ENCODE measurements at places on chromosomes 11 and 22. TPM values are rescaled to one million over a fixed set of nuclear protein-coding genes. Genes with fewer than 3 reads are reported as not detected.

The ZNF280B gene
- total RNA-seq: 4.7 TPM

DNA sequence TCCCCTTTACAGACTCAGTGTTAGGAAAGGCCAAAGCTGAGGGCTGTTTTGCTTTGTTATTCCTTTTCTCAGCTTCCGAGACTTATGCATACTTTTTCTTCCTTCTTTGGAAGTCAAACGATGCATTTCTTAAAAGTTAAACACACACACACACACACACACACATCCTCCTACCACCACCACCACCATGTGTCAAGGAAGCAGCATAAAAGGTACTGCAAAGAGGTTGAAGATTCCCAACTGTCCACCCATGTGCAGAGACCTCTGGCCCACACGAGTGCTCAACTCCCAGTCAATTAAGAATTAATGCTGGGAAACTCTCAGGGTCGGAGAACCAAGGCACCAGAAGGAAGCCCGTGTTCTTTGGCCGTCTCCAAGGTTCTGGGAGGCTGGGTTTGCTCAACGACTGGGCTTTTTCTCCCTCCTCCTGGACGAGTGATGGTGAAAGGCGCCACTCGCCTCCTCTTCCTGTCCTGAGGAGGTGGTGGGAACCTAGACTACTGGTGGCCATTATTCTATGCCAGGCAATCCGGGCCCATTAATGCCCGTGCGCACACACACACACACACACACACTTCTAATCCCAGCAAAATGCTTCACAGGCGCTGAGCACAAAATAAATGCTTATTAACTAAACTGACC is 15.1 kb downstream of the MN1 start:
- DNase-seq: no peak
- peak overlapping the region; percentile 84 for H3K27ac ChIP-seq
- peaks cover 26% of the 10 kb centered on the region for H3K36me3 ChIP-seq
- peaks cover 88% of the 10 kb centered on the region for H3K4me1 ChIP-seq
- H3K4me3 ChIP-seq: no peak overlapping the region
- no peaks in the 10 kb centered on the region for H3K27me3 ChIP-seq

DNA sequence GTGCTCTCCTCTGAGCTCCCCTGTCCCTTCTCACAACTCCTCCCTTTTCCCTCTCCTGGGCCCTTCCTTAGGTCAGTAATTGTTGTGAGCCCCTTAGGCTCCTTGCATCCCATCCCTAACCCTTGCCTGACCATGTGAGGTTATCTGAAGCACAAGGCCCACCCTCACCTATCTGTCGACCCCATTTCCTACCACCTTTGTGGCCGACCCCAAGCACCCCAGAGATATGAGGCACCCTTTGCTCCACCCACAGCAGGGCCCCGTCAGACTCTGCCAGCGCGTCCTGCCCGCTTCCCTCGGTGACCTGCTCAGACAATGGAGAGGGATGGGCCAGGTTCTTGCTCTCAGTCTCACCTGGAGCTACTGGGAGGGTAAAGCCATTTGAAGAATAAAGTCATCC is 1.3 kb downstream of the GNG3 start:
- H3K27ac ChIP-seq: peak overlapping the region; percentile 99
- H3K36me3 ChIP-seq: peaks cover 12% of the 10 kb centered on the region
- peaks cover 38% of the 10 kb centered on the region for H3K4me1 ChIP-seq
- H3K4me3 ChIP-seq: peak overlapping the region; percentile 87

The PRODH gene
- 5.9 TPM for total RNA-seq

The JHY gene
- total RNA-seq: 7.7 TPM

- H3K27me3 ChIP-seq: no peaks in the 10 kb centered on the region
- no peaks in the 10 kb centered on the region for H3K4me1 ChIP-seq
- no peak overlapping the region for H3K27ac ChIP-seq
These were observed 846.6 kb upstream of the ANO3 start for GRCh38 chr11:25485315-25485714.

The MYBPC3 gene
- total RNA-seq: not detected

The CDCA5 gene
- 6.3 TPM for total RNA-seq

DNA sequence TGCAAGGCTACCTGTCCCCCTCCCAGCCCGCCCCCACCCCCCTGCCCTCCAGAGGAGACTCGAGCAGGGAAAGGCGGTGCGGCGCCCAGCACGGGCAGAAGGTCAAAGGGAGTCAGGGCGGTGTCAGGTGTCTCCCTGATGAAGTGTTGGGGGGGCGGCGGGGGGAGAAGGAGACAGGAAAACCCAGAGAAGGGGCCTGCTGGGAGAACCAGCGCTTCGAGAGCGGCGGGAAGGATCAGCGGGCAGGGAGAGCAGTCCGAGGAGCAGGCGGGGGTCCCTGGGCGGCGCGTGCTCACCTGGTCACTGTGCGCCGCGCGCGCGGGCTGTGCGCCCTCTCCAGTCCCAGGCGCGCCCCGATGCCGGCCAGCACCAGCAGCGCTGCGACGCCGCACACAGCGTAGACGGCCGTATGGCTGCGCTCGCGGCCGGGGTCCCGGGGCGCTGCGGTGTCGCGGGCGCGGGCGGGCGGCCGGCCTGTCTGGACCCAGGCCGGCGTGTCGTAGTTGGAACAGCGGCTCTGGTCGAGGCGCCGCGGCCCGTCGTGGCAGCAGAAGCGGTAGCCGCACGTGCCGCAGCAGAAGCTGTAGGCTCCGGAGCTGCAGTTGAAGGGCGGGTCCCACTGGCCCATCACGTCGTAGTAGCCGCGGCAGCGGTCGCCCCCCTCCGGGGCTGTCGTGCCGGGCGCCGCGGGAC is 886 bp downstream of the SHISA8 start:
- H3K4me1 ChIP-seq: peaks cover 10% of the 10 kb centered on the region
- no peaks in the 10 kb centered on the region for H3K36me3 ChIP-seq
- peaks cover 40% of the 10 kb centered on the region for H3K27me3 ChIP-seq
- no peak overlapping the region for H3K4me3 ChIP-seq
- H3K27ac ChIP-seq: no peak overlapping the region
- no peak for DNase-seq

GRCh38 chr11:82980292-82980691 is 78.8 kb downstream of the DDIAS start:
- H3K4me3 ChIP-seq: no peak overlapping the region
- no peak for DNase-seq
- peaks cover 47% of the 10 kb centered on the region for H3K4me1 ChIP-seq
- H3K27me3 ChIP-seq: no peaks in the 10 kb centered on the region
- H3K27ac ChIP-seq: peak overlapping the region; percentile 88
- H3K36me3 ChIP-seq: peaks cover 20% of the 10 kb centered on the region

The MARK2 gene
- 30.7 TPM for total RNA-seq

The SHANK2 gene
- total RNA-seq: 1.6 TPM

DNA sequence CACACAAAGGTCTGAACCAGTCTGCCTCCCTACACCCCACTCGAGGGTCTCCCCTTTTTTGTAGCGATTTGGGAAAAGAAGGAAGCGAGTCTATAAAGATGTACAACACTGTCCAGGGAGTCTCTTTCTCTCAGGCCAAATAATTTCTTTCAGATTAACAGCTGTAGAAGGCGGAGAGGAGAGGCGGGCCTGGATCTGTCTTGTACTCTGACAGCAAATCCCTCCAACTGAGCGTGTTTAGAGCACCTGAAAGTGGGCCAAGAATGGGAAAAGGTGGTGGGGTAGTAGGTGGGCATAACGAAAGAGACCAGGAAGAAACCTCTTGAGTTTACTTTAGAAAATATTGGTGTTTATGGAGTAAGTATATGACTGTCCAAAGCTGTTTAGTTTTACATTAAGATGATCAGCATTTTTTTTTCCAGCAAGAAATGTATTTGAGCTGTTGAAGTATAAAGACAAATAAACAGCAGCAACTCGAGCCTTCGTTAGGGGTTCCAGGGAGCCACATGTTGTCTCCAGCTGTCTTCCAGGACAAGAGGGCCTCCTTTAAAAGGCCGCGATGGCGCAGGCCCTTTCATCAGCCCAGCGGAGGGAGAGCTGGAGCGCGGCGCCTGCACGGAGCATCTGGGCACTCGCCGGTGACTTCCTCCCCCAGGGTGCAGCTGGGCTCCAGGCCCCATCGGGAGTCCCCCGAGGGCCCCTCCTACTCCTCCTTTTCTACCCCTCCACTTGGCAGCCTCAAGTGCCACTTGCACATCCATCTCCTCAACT is 34.9 kb downstream of the SCUBE1 start:
- no peak overlapping the region for H3K4me3 ChIP-seq
- DNase-seq: peak; percentile 62
- peaks cover 30% of the 10 kb centered on the region for H3K4me1 ChIP-seq
- no peak overlapping the region for H3K27ac ChIP-seq
- H3K36me3 ChIP-seq: no peaks in the 10 kb centered on the region

- H3K4me3 ChIP-seq: no peak overlapping the region
- H3K36me3 ChIP-seq: no peaks in the 10 kb centered on the region
- no peaks in the 10 kb centered on the region for H3K27me3 ChIP-seq
These were observed 17.9 kb downstream of the CAPN5 start for GRCh38 chr11:77084581-77085191.

The EI24 gene
- total RNA-seq: 91.1 TPM

DNA sequence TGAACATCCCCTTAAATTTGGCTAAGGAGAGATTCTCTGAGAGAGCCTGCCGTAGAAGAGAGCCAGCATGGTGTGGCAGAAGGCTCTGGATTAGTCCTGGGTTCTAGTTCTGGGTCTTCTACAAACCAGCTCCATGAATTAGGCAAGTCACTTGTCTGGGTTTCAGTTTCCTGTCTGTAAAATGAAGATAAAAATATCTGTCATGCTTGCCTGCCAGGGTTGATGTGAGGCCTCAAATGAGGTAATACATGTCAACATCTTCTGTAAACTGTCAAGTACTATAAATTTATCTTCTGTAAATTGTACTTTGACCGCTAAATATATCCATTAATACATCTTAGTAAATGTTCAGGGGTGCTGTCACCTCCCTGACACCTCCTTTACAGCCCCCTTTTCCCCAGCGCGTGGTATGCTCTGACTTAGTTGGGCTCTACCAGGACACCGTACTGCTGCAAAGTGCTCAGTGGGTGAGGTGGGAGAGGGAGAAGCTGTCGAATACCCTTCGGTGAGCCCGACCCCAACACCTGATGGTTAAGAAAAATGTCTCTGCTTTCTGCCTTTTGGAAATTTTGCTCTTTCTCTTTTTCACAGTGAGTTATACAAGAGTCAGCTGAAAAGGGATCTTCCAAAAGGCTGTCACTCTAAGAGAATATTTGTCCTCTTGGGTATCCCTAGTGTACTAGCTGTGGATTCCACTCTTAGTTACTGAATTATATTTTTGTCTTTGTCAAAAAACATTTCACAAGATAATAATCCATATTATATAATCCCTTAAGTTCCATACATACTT is 15.0 kb downstream of the RBX1 start:
- H3K36me3 ChIP-seq: peaks cover 30% of the 10 kb centered on the region
- H3K4me1 ChIP-seq: peaks cover 3% of the 10 kb centered on the region
- H3K27me3 ChIP-seq: no peaks in the 10 kb centered on the region
- no peak overlapping the region for H3K4me3 ChIP-seq
- H3K27ac ChIP-seq: no peak overlapping the region

DNA sequence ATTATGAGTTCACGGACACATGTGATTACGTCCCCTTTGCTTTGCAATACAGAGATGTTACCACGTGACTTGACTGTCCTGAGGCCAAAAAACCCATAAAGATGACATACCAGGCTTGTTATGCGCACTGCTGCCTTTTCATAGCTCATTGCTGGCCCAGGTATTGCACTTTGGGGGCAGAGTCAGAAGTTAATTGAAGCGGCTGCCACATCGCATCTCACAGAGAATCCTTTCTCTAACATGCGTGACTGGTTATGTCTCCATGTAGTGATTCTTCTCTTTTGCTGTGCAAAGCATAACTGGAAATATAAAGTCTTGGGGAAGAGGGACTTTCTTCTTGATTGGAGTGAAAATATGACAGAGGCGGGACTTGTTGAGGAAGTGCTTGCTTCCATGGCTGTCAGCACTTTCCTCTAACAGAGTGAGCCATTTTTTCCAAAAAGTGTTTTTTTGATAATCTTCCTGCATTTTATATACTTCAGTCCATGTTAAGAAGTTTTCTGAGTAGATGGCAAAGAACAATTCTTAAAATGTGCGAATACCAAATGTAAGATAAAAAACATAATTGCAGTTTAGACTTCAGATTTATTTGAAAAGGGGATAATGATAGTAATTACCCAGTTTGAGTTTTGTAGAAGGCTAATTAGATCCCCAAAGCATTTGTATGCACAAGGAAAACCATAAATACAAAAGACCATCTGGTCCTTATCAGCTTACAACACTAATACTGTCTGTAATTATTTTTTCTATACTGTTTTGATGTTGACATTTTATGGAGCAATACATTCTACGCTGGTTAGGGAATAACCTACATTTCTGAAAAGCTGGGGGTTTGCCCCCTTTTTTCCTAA is 324.6 kb upstream of the MTNR1B start:
- H3K4me3 ChIP-seq: no peak overlapping the region
- no peak for DNase-seq
- no peaks in the 10 kb centered on the region for H3K27me3 ChIP-seq
- no peak overlapping the region for H3K27ac ChIP-seq
- no peaks in the 10 kb centered on the region for H3K36me3 ChIP-seq
- peaks cover 26% of the 10 kb centered on the region for H3K4me1 ChIP-seq

The ZDHHC8 gene
- 94.2 TPM for total RNA-seq

GRCh38 chr11:8267831-8268529 is 4.3 kb upstream of the LMO1 start:
- no peak overlapping the region for H3K27ac ChIP-seq
- H3K27me3 ChIP-seq: peaks cover 60% of the 10 kb centered on the region
- DNase-seq: peak; percentile 81

DNA sequence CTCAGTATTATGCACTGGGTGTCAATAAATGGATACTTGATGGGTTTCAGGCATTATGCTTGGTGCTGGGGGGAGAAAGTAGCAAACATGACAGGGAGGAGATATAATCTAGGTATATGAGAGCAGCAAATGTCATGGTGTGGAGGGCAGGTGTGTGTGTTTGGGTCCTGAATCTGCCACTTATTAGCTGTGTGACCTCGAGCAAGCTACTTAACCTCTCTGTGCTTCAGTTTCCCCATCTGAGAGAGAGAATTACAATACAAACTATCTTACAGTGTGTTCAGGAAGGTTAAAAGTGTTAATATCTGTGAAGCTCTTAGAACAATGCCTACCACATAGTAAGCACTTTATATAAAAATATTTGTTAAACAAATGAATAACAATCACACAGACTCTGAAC is 2.8 kb downstream of the SLC22A8 start:
- no peaks in the 10 kb centered on the region for H3K36me3 ChIP-seq
- H3K27ac ChIP-seq: no peak overlapping the region
- peaks cover 7% of the 10 kb centered on the region for H3K4me1 ChIP-seq
- no peak overlapping the region for H3K4me3 ChIP-seq
- H3K27me3 ChIP-seq: peaks cover 40% of the 10 kb centered on the region

- no peaks in the 10 kb centered on the region for H3K36me3 ChIP-seq
- DNase-seq: no peak
- no peaks in the 10 kb centered on the region for H3K27me3 ChIP-seq
- H3K27ac ChIP-seq: peak overlapping the region; percentile 29
- H3K4me1 ChIP-seq: peaks cover 49% of the 10 kb centered on the region
These were observed 797 bp downstream of the LGR4 start for GRCh38 chr11:27471589-27472397.

DNA sequence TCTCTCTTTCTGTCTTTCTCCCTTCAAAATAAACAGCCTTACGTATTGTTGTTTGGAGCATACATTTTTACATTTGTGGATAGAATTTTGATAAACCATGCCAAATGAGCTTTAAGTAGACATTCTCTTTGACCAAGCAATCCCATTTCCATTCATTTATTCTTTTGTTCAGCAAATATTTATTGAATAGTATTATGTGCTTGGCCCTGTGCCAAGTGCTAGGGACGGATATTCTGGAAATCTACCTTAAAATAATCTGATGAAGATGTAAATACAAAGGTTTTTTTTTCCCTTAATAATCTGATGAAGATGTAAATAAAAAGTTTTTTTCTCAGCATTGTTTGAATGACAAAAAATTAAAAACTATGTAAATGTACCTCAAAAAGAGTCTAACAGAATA is 2.1 kb downstream of the OLFML1 start:
- no peak for DNase-seq
- peaks cover 40% of the 10 kb centered on the region for H3K4me1 ChIP-seq
- H3K27ac ChIP-seq: no peak overlapping the region
- peaks cover 3% of the 10 kb centered on the region for H3K36me3 ChIP-seq
- H3K4me3 ChIP-seq: no peak overlapping the region

Measured in chondrocyte (in vitro differentiated cells).